ENCODE measurements at places on chromosomes 3 and 15.

DNA sequence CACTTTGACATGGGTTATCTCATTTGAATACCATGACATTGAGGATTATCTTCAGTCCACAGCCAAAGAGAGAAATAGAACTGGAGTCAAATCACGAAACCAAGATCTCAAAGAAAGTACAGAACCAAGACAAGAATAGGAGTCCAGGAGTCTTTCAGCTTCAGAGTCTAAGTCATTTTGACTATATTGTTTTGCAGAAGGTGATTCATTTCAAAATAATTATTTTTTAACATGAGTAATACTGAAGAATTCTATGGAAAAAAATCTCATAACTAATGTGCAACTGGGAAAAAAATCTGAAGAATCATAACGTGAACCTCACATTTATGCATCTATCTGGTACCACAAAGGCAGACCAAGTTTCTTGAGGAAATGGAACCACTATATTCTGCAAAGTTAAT, 60.3 kb downstream of the UBE3A start:
- DNase-seq: no peak

- no peak for DNase-seq
These were observed 172.7 kb upstream of the LMCD1 start for GRCh38 chr3:8328967-8329366.

- DNase-seq: no peak
These were observed 13.2 kb upstream of the EDC3 start for GRCh38 chr15:74709011-74709410.

DNA sequence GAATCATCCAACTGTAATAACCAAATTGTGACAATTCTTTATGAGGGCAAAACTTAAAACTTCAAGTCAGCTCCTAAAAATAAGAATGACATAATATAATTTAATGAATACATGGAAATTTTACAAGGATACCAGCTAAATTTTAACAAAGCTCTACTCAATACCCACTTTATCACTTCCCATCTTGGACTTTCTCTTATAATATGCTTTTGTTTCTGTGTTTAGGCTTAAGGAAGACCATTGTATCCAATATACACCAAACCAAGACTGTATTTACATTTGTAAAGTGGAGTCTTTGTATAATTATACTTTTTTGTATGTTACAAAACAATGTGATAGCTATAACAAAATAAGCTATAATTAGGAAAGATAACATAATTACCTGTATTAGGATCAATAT, 16.8 kb downstream of the ATP13A3 start:
- no peak for DNase-seq

GRCh38 chr3:14329116-14329830, 73.1 kb upstream of the SLC6A6 start:
- no peak for DNase-seq

DNA sequence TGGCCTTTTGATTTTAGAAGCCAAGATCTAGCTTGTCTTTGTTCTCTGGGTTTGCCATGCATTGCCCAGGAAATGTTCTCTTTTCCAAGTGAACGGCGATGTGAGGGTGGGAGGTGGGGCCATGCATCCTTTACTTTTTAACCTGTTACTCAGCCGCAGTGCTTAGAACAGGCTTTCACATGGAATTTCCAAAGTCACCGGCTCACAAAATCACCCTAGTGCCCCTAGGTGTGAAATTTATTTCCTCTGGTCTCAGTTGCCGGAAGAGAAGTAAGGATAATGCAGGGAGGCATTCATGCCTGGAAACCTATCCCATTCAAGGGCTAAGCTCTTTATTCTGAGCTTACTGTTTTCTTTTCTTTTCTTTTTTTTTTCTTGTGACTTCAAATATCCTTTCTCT, 93.2 kb downstream of the CACNA2D3 start:
- DNase-seq: no peak

GRCh38 chr3:119918992-119919933, 137.4 kb downstream of the NR1I2 start:
- no peak for DNase-seq

Measured in stimulated activated CD8-positive, alpha-beta memory T cell treated with anti-CD3 and anti-CD28 coated beads, Interleukin-4, amount 100 ng/mL, for 4 hours (primary cell).